ENCODE measurements at places on chromosomes 11 and 22. TPM values are rescaled to one million over a fixed set of nuclear protein-coding genes. Genes with fewer than 3 reads are reported as not detected.

GRCh38 chr11:111982019-111982464 is 43.2 kb upstream of the DLAT start:
- DNase-seq = no peak

The NUCB2 gene
- 40.4 TPM for polyA plus RNA-seq

The MS4A7 gene
- polyA plus RNA-seq = 15.1 TPM

The SAA2 gene
- polyA plus RNA-seq = not detected

The ASRGL1 gene
- polyA plus RNA-seq = 3.5 TPM
